ENCODE measurements at places on chromosomes 3 and 15.

DNA sequence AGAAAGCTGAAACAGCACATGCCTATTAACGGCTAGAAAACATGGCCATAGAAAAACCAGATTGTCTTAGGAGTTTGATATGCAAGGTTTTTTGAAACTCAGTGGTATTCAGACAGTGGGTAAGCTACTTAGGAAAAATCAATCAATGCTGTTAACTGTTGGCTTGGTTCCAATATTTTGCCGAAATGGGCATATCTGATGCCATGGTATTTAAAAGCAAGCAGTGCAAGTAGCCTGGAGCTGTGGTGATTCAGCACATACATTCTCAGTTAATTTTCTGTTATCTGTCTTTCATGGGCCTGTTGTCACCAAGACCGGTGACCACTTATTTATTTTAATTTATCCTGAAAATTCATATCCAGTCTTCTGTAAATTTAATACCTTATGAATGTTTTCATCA, 17.3 kb upstream of the SUCNR1 start:
- no peak for DNase-seq

DNA sequence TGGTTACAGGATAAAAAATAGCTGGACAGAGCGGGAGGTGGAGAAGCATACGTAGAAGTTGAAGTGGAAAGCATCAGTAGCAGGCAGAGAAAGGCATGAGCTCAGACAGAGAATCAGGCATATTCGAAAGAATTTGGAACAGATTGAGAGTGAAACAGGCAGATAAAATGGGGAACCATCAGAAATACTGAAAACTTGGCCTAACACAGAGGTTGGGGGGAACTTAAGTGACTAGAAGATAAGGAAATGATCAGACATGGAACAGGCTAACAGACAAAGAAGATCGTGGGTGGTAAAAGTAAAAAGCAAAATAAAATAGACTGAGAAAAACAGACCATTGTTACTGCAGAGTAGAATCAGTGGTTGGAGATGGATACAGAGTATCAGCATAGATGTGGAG, 32.9 kb downstream of the GTF2E1 start:
- no peak for DNase-seq

DNA sequence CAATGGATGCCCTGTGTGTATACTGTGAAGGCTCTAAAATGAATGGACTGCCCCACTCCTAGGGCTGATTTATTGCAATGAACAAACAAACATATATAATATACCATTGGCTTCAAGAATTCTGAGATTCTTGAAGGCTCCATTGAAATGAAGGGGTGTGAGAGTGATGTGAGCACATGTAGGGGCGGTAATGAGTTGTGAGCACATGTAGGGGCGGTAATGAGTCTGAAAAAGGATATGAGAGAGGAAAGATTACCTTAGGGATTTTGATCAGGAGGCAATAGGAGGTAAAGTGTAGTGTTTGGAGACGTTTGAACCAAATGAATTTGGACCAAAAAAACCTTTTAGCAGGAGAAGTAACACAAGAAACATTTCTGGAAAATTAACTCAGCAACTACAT, 3.7 kb downstream of the FAM162A start:
- no peak for DNase-seq

DNA sequence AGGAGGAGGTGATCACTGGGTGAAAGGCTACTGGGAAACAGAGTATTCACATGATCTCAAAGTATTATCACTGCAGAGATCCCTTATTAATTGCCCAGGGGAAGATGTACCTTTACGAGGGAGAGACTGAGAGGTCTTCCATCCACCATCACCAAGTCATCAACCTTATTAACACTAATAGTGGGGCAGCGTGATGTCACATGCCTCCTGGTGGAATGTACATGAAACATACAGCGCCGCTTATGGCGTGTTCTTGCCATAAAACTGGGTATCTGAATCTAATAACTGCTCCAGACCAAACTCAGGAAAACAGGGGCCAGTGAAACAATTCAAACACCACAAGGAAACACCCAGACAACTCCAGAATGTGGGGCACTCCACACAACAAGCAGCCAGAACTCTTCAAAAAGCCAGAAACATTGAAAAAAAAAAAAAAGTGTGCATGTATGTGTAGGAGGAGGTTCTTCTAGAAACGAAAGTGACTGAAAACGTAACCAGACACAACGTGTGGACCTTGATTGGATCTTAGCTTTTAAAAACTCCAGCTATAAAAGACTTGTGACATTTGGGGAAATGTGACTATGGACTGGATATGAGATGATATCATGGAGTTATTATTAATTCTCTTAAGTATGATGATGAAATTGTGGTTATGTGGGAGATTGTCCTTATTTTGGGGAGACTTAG, 4.6 kb downstream of the STIMATE start:
- DNase-seq: no peak

GRCh38 chr3:64143409-64144130, 81.7 kb downstream of the PRICKLE2 start:
- no peak for DNase-seq

GRCh38 chr15:58214591-58215340, 76.6 kb downstream of the AQP9 start:
- no peak for DNase-seq

- no peak for DNase-seq
Measured at GRCh38 chr15:37885651-37886050, 48.8 kb upstream of the TMCO5A start.

DNA sequence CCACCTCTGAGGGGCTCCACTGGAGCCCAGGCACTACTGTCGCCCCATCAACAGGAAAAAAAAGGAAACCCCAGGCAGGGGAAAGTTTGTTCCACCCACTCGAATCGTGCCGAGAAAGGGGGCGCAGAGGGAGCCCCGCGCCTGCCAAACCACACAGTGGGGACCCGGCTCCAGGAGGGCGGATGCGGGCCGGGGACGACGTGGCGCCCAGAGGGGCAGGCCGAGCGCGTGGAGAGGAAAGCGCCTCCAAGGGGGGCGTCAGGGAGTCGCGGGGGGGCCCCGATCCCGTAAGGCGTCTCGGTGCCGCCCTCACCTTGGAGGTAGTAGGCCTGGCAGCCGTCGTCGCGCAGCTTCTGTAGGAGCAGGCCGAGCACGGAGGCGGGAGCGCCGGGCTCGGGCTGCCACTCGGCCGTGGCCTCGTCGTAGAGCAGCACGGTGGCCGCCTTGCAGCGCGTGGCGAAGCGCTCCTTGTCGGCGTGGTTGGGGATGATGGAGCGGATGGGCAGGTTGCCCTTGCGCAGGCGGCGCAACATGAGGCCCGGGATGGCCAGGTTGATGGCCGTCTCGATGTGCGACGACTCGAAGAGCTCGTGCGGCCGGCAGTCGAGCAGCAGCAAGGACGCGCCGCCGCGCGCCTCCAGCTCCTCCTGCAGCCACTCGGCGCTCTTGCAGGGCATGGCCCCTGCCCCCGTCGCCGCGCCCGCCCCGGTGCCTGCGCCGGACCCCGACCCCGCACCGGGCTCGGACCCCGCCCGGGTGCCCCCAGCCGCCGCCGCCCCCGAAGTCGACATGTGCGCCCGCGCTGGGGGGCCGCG, 627 bp downstream of the DUSP7 start:
- DNase-seq: peak; percentile 39

GRCh38 chr3:126057936-126058335, 26.0 kb downstream of the SLC41A3 start:
- DNase-seq: no peak

GRCh38 chr15:48643206-48643605, 2.3 kb downstream of the FBN1 start:
- DNase-seq: no peak

DNA sequence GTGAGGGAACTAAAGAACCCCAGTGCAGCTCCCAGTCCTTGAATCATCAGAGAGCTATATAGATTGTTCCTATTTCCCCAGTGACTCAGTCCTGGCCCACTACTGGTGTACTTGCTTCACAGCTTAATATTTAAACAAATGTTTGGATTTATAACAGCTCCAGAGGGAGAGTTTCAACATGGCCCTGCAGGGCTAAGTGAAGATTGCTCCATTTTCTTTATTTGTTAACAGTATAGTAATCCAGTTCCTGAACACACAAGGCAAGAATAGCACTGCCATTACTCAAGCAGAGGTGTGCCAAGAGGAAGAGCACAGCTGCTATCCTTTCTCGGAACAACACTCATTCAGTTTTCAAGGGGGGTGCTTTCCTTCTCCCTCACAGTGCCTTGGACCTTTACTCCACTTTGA, 6.5 kb downstream of the SQOR start:
- DNase-seq: no peak

DNA sequence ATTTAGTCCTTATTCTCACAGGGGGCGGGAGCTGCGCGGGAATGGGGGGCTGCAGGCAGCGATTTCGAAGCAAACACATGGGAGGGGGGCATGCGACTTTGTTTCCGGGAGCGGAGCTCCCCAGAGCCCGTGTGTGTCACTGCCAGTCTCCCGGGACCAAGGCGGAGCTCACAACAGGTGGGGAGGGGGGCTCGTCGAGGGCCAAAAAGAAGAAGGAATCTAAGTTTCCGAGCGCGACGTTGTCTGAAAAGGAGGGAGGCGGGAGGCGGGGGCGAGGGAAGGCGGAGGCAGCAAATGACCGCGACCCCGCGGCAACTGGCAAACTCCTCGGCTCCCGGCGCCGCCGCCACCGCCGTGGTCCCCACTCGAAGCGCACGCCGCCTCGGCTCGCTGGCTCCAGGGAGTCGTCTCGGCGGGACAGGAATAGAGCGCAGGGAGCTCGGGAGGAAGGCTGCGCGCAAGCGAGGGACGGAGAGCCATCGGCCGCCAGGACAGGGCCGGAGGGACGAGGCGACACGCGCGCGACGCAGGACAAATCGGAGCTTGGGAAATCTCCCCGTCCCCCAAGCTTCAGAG, 1.4 kb downstream of the FOXP1 start:
- DNase-seq: peak; percentile 51

- DNase-seq: no peak
Measured at GRCh38 chr3:53680028-53680427, 166.2 kb downstream of the CHDH start.

DNA sequence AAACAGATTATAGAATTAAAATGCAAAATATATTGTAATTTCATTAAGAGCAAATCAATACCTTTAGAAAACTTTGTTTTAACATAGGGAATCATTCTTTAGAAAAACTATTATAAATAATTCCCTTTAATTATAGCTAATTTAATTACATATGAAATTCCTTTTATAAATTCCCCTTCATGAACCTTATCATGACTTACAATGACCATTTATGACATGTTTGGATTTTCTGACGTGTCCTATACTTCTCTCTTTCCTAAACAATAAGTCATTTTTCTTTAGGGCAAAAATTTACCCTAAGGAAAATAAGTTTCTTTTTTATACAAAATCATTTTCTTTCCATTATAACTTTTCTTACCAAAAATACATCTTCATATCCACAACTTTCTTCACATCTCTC, 37.8 kb downstream of the PRR20G start:
- DNase-seq: no peak

DNA sequence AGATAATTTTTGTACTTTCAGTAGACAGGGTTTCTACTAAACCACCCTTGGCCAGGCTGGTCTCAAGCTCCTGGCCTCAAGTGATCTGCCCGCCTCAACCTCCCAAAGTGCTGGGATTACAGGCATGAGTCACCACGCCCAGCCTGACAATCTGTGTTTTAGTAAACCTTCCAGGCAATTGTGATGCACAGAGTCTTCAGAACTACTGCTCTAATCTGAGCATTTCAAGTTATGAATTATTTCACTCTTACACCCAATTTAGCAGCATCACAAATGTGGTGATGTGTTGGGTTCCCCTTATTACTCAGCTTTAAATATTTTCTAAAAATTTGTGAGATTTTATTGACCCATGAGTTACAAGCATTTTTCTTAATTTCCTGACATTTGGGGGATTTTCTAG, 94.4 kb downstream of the ULK4 start:
- no peak for DNase-seq

DNA sequence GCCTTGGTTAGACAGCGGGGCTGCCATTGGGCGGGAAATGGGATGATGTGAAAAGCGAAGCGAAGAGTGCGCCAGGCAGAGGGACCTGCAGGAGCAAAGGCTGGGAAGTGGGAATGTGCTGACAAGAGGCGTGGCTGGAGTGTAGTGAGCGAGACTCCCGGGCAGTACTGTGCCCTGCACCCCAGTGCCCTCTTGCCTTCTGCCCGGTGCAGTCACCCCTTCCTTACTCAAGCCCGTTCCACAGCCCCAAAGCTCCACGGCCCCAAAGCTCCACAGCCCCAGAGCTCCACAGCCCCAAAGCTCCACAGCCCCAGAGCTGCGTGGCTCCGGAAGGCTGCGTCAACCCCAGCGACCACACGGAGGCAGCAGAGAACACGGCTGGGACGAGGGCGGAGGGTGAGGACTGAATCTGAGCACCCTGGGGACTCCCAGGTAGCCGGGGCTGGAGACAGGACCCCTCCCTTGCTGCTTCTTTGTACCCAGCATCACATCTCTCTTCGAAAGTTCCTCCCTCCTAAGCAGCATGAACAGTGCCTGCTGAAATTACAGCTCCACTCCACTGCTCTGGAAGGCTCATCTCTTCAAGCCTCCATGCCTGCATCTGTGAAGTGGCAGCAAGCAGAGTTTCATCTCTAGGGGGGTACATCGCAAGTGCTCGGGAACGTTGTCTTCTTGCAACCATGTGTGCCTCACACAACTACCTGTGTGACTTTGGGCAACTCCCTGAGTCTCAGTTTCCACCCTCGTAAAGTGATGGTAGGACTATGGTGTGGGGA, 108.9 kb downstream of the FBLN2 start:
- peak; percentile 70 for DNase-seq

GRCh38 chr3:149575961-149576564, 81.8 kb downstream of the WWTR1 start:
- DNase-seq: no peak

DNA sequence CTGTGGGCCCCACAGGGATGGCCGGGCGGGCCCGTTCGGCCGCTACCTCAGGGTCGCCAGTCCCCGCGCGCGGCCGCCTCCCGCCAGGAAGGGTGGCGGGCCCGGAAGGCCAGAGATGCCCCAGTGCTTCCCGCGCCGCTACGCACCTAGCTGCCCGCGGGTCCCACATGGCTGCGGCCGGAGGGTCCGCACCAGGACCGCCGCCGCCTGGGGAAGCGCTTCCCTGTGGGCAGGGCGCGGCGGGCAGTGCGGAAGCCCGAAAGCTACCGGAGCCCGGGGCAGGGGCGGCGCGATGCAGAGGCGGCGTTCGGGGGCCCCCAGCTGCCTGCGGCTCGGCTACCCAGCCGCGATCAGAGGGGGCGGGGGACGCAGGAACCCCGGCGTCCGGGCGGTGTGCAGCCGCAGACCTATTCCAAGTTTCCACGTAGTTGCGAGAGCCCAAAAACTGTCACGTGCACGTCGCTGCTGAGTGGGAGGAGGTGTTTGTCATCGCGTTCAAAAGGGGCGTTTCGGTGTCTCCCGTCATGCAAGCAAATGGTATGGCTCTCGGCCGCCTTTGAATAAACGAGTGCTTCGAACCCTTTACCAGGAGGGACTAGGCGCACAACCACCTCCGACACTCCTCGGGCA, at the start of gene TRANK1:
Gene TRANK1 (minus strand): TSS at position 414 of the 630 bp plus-strand sequence. CDS start 245 bp downstream, at position 169.
- DNase-seq: peak; percentile 71
